ENCODE measurements at places on chromosomes 7 and 10. TPM values are rescaled to one million over a fixed set of nuclear protein-coding genes. Genes with fewer than 3 reads are reported as not detected.

GRCh38 chr10:108662975-108663374 is 1260.3 kb downstream of the XPNPEP1 start:
- H3K27me3 ChIP-seq: no peaks in the 10 kb centered on the region
- no peak overlapping the region for H3K4me3 ChIP-seq
- H3K36me3 ChIP-seq: no peaks in the 10 kb centered on the region
- no peak for DNase-seq
- H3K27ac ChIP-seq: no peak overlapping the region
- no peaks in the 10 kb centered on the region for H3K4me1 ChIP-seq

DNA sequence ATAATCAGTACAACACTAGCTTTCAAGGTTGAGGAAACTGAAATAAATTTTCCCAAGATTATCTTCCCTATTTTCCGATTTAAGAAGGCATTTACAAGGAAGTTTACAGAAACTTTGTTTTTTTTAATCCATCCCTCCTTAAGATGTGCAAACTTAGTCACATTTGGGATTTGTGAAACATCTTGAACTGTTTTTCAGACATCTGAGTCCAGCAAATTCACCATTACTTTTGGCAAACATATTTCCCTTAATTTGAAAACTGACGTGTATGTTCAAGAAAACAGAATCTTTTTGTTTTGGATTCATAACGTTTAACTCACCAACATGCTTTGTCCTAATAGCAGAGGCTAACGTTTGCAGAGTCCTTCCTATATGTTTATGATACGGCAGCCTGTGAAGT is 19.5 kb downstream of the GLI3 start:
- no peaks in the 10 kb centered on the region for H3K4me1 ChIP-seq
- H3K27me3 ChIP-seq: no peaks in the 10 kb centered on the region
- H3K36me3 ChIP-seq: peaks cover 9% of the 10 kb centered on the region
- no peak overlapping the region for H3K4me3 ChIP-seq
- DNase-seq: no peak

DNA sequence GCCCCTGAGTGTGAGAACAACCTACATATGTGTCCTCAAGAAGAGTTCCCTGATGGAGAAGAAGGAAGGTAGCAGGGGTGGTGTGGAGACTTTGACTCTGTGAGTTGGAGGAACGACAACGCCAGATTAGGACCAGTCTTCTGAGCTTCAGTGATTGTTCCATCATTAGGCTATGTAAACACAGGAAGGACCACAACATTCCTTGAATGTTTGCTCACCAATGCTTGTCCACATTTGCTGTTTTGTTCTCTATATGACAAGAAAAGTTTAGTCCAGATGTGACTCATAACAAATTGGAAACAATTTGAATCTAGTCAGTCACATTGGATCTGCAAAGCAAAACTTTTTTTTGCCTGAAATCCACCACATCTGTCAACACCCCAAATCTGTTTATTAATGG is 62.7 kb downstream of the ENTPD1 start:
- H3K27ac ChIP-seq: no peak overlapping the region
- DNase-seq: peak; percentile 15
- H3K4me1 ChIP-seq: peaks cover 33% of the 10 kb centered on the region
- H3K36me3 ChIP-seq: no peaks in the 10 kb centered on the region

DNA sequence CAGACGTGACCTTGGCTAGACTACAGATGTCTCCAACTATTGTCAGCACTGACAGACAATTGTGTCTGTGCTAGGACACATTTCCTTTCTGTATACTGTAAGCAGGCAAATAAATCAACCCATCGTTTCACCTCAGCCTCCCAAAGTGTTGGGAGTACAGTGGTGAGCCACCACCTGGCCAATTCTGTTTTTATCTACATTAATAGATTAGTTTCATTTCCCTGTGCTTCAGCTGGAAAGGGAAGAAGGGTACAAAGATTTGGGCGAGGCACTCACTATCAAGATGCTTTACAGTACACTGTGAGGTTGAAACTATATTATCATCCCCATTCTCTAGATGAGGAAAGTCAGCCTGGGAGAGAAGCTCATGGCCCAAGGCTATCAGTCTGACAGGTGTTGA is 21.9 kb downstream of the SFR1 start:
- peaks cover 4% of the 10 kb centered on the region for H3K27me3 ChIP-seq
- no peak for DNase-seq
- H3K36me3 ChIP-seq: no peaks in the 10 kb centered on the region
- no peaks in the 10 kb centered on the region for H3K4me1 ChIP-seq
- no peak overlapping the region for H3K4me3 ChIP-seq

DNA sequence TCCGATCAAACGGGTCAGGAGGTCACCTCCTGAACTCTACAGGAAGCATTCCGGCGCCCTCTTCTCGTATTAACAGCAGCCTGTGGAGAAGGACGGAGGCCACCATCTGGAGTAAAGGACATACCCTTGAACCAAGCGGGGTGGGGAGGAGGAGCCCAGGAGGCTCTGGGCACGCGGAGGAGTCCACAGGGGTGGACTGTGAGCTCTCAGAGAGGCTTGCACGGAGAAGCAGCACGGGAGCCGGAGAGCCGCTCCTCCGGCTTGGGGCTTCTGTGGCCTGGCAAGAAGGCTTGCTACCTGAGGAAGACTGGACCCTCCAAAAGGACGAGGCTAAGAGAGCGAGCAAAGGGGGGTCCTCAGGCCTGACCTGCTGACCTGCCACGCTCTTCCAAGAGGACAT is 77.9 kb downstream of the MAD1L1 start:
- H3K27ac ChIP-seq: no peak overlapping the region
- H3K36me3 ChIP-seq: no peaks in the 10 kb centered on the region
- H3K4me3 ChIP-seq: no peak overlapping the region
- peaks cover 15% of the 10 kb centered on the region for H3K4me1 ChIP-seq

C7orf57 gene
- 0.06 TPM for total RNA-seq

GRCh38 chr7:2106924-2107323 is 125.8 kb downstream of the MAD1L1 start:
- peak; percentile 80 for DNase-seq
- peaks cover 20% of the 10 kb centered on the region for H3K4me1 ChIP-seq
- no peaks in the 10 kb centered on the region for H3K36me3 ChIP-seq
- peak overlapping the region; percentile 19 for H3K4me3 ChIP-seq
- H3K27me3 ChIP-seq: no peaks in the 10 kb centered on the region

DNA sequence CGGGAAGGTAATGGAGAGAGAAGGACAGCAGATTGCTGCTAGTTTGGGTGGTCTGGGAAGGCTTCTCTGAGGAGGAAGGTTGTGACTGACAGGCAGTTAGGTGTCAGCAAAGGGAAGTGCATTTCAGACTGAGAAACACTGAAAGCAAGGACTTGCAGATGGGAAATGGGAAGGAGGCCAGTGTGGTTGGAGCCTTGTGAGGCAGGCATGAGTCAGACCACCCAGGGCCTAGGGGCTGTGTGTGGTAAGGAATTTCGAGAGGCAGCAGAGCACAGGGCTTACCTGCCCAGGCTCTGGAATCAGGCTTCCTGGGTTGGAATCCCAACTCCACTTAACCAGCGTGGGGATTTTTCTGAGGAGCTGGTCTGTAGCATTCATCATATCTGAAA is 53.5 kb downstream of the NRF1 start:
- H3K36me3 ChIP-seq: peaks cover 20% of the 10 kb centered on the region
- no peaks in the 10 kb centered on the region for H3K27me3 ChIP-seq
- H3K4me1 ChIP-seq: peaks cover 13% of the 10 kb centered on the region
- DNase-seq: peak; percentile 88

GRCh38 chr7:85509476-85509875 is 322.6 kb upstream of the SEMA3D start:
- no peaks in the 10 kb centered on the region for H3K4me1 ChIP-seq
- H3K36me3 ChIP-seq: no peaks in the 10 kb centered on the region
- H3K27me3 ChIP-seq: no peaks in the 10 kb centered on the region
- no peak for DNase-seq
- H3K27ac ChIP-seq: no peak overlapping the region
- no peak overlapping the region for H3K4me3 ChIP-seq

- H3K4me3 ChIP-seq: no peak overlapping the region
- no peaks in the 10 kb centered on the region for H3K4me1 ChIP-seq
- H3K27me3 ChIP-seq: no peaks in the 10 kb centered on the region
- H3K36me3 ChIP-seq: no peaks in the 10 kb centered on the region
Observed at GRCh38 chr10:87860156-87860795, 3.1 kb downstream of the KLLN start.

GRCh38 chr7:154425271-154425670 is 373.1 kb downstream of the DPP6 start:
- no peak for DNase-seq
- H3K4me3 ChIP-seq: no peak overlapping the region
- no peaks in the 10 kb centered on the region for H3K4me1 ChIP-seq
- no peak overlapping the region for H3K27ac ChIP-seq
- H3K27me3 ChIP-seq: peaks cover 4% of the 10 kb centered on the region

DNA sequence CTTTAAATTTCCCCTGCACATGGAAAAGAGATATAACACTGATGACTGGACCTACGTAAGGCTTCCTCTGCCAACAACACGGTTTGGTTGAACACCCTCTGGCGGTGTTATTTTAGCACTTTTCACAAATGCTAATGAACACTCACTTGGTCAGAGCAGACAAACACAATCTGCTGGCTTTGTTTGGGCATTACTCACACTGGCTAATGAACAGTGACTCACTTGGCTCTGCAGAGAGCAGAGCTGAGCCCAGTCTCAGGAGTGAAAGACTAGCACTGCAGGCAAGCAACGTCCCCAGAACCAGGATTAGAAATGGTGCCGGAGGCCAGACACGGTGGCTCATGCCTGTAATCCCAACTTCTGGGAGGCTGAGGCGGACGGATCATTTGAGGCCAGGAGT is 430.8 kb downstream of the PLXNA4 start:
- peak; percentile 25 for DNase-seq
- 0 out of 2 replicates have a peak, but pooled peaks cover 3% of the 10 kb centered on the region for H3K4me1 ChIP-seq
- H3K36me3 ChIP-seq: no peaks in the 10 kb centered on the region
- H3K27ac ChIP-seq: no peak overlapping the region
- H3K27me3 ChIP-seq: no peaks in the 10 kb centered on the region

GRCh38 chr7:88628363-88629085 is 131.0 kb upstream of the ZNF804B start:
- H3K36me3 ChIP-seq: no peaks in the 10 kb centered on the region
- H3K27ac ChIP-seq: no peak overlapping the region
- no peak overlapping the region for H3K4me3 ChIP-seq

- no peaks in the 10 kb centered on the region for H3K36me3 ChIP-seq
- DNase-seq: peak; percentile 64
- no peaks in the 10 kb centered on the region for H3K27me3 ChIP-seq
- H3K27ac ChIP-seq: no peak overlapping the region
- H3K4me3 ChIP-seq: no peak overlapping the region
- no peaks in the 10 kb centered on the region for H3K4me1 ChIP-seq
Observed at GRCh38 chr10:23702977-23703414, 264.1 kb downstream of the OTUD1 start.

- peaks cover 13% of the 10 kb centered on the region for H3K4me1 ChIP-seq
- no peak for DNase-seq
- H3K27me3 ChIP-seq: no peaks in the 10 kb centered on the region
- H3K36me3 ChIP-seq: no peaks in the 10 kb centered on the region
- H3K4me3 ChIP-seq: no peak overlapping the region
- H3K27ac ChIP-seq: peak overlapping the region; percentile 39
Observed at GRCh38 chr7:83836028-83836427, 187.1 kb upstream of the SEMA3E start.

ACTR3C gene
- total RNA-seq: 4.6 TPM

- DNase-seq: no peak
- H3K27ac ChIP-seq: no peak overlapping the region
- H3K27me3 ChIP-seq: no peaks in the 10 kb centered on the region
- H3K4me1 ChIP-seq: no peaks in the 10 kb centered on the region
- no peaks in the 10 kb centered on the region for H3K36me3 ChIP-seq
- no peak overlapping the region for H3K4me3 ChIP-seq
Observed at GRCh38 chr7:14850039-14850438, 52.5 kb downstream of the DGKB start.

NEURL1 gene
- 2.6 TPM for total RNA-seq

DNA sequence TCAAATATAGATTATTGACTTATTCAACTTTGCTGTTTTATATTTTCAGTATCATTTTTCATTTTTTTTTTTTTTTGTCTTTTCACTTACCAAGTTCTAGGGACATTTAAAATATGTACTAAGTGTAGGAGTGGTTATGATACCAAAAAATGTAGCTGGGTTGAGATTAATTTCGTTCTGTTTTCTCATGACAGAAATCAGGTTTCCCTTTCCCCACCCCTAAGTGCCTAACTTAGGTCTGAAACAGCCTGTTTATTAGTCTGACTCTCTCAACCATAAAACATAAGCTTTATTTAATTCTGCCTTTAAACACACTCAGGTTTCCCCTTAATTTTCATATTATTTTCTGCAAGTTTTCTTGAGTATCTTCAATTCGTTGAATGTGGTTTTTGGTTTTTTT is 22.1 kb downstream of the TMEM106B start:
- DNase-seq: no peak
- H3K4me1 ChIP-seq: no peaks in the 10 kb centered on the region
- no peak overlapping the region for H3K27ac ChIP-seq
- H3K4me3 ChIP-seq: no peak overlapping the region

DNA sequence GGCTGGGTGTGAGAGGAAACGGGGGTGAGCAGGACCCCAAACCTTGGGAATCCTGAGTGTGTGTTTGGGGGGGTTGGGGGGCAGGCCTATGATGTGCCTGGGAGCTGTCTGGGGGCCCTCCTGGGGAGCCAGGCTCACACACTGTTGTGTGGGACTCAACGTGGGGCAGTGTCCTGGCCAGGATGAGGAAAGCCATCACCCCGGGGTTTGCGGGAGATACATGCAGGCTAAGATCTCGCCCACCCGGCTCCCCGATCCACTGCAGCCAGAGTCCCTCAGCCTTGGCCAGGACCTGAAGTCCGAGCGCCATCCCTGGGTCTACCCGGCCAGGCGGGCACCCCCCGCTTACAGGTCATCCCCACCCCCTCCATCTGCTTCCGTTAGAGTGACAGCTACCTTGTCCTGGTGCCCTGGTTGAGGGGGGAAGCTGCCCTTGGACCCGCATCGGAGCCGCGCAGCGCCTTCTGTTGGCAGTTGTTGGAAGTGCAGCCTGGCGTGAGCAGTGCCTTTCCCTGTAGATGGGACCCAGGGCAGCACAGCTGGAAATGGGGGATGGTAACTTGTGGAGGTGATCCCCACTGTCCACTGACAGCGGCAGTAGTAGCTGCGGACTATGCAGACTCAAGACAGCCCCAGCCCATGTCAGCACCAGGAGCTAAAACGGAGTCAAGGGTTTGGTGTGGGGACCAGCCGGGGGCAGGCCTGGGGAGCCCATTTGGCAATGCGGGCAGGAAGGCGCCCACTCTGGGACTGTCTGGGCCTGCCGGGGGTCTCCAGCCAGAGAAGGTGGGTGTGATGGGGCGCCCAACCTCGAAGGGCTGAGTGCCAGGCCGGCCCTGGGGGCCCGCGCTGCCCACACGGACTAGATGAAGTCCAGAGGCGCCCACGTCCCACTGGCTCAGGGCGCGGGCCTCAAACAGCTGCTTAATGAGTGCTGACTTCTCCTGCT is 885.6 kb upstream of the ZNF722 start:
- H3K27me3 ChIP-seq: no peaks in the 10 kb centered on the region
- H3K36me3 ChIP-seq: no peaks in the 10 kb centered on the region
- DNase-seq: no peak
- H3K4me1 ChIP-seq: no peaks in the 10 kb centered on the region
- no peak overlapping the region for H3K4me3 ChIP-seq

- H3K27me3 ChIP-seq: no peaks in the 10 kb centered on the region
- H3K4me3 ChIP-seq: no peak overlapping the region
- H3K27ac ChIP-seq: no peak overlapping the region
- no peak for DNase-seq
Observed at GRCh38 chr7:91310830-91311460, 46.7 kb downstream of the FZD1 start.

Measured in SJCRH30 (cell line).